Left lung (tissue), 14 donors: ENCODE measurements at places on chromosomes 7 and 10.
A peak's percentile ranks its signal among the peaks of the same experiment; 100 is the strongest.

DNA sequence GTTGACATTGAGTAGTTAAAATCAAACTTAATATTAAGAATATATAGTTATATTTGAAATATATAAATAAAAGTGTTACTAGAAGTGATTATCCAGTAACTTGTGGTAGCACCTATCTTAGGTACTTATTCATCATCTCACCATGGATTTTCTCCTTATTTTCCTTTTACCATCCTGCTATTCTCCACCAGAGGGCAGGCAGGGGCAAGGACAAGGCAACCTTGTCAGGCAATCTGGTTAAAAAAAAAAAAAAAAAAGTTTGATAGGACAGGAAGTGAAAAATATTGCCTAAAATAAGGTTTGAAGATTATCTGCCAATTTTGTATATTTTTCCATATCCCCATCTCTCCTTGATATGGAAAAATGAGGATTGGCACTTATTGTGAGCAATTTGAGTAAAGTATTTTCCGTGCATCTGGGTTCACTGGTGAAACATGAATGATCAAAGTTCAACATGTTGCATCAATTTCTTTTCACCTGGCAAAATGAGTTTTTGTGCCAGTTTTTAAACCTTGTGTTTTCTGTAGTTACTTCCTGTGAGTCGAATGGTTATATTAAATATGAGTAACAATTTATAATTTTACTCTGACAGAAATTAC, 256.7 kb downstream of the AGMO start:
- no peak overlapping the region for H3K27ac ChIP-seq
- no peak overlapping the region for H3K4me3 ChIP-seq
- H3K36me3 ChIP-seq = no peaks in the 10 kb centered on the region
- H3K4me1 ChIP-seq = no peaks in the 10 kb centered on the region
- H3K27me3 ChIP-seq = no peaks in the 10 kb centered on the region
- no peak for DNase-seq

DNA sequence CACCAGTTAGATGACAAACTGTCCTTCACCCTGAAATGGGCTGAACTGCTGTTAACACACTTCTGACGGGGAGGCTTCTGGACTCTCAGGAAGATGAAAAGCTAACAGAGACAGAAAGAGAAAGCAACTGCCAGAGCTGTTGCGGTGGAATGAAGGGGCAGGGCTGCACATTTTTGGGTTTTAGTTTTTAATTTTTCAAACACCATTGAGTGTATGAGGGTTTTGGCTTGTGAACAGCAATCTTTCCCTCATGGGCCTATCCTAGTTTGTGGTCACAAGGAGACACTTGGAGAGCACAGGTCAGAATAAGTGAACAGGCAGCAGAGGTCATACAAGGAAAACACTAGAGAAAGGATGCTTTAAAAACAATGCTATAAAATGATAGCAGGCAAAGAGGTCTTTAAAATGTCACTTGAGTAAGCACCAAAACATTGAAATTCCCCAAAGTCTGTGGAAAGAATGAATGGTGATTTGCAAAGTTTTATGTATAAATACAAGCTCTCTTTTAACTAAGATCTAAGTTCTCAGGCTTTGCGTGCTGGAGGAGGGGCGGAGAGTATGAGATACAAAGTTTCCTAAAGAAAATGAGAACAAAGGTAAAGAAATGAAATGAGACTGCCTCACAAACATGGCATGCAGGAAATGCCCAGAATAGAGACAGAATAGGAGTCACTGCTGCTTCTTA, 101.4 kb upstream of the GLI3 start:
- no peaks in the 10 kb centered on the region for H3K27me3 ChIP-seq
- no peaks in the 10 kb centered on the region for H3K36me3 ChIP-seq
- H3K27ac ChIP-seq = no peak overlapping the region
- no peak overlapping the region for H3K4me3 ChIP-seq
- no peaks in the 10 kb centered on the region for H3K4me1 ChIP-seq

DNA sequence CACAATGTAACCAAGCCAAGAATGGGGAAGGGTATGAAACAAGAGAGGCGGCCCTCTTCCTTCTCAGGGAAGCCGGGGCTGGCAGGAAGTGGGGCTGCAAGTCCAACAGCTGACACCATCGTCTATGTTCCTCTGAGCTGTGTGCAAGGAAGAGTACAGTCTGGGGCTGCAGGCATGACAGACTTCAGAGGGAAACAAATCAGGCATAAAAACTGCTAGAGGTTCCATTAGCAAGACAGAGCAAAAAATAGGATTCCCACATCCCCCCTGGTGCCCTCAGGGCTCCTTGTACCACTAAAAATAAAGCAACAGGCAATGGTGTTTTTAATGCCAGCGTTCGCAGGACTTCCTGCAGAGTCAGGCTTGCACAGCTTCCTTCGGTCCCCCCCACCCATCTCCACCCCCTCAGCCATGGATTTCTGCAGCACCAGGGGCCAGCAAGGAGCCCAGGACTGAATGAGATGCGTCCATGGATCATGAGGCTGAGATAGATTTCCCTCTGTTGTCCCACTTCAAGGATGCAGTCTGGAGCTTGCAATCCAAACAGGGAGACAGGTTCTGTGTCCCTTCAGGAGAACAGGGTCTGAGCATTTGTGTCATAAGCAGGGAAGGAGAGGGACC, 34.6 kb downstream of the KCNMA1 start:
- H3K4me3 ChIP-seq = no peak overlapping the region
- H3K27ac ChIP-seq = peak overlapping the region; percentile 59
- peak; percentile 27 for DNase-seq
- no peaks in the 10 kb centered on the region for H3K27me3 ChIP-seq
- peaks cover 22% of the 10 kb centered on the region for H3K4me1 ChIP-seq
- H3K36me3 ChIP-seq = no peaks in the 10 kb centered on the region

GRCh38 chr7:64636386-64636785, 29.5 kb upstream of the ZNF107 start:
- H3K4me3 ChIP-seq = no peak overlapping the region
- no peak overlapping the region for H3K27ac ChIP-seq
- no peak for DNase-seq
- H3K27me3 ChIP-seq = no peaks in the 10 kb centered on the region
- no peaks in the 10 kb centered on the region for H3K4me1 ChIP-seq

DNA sequence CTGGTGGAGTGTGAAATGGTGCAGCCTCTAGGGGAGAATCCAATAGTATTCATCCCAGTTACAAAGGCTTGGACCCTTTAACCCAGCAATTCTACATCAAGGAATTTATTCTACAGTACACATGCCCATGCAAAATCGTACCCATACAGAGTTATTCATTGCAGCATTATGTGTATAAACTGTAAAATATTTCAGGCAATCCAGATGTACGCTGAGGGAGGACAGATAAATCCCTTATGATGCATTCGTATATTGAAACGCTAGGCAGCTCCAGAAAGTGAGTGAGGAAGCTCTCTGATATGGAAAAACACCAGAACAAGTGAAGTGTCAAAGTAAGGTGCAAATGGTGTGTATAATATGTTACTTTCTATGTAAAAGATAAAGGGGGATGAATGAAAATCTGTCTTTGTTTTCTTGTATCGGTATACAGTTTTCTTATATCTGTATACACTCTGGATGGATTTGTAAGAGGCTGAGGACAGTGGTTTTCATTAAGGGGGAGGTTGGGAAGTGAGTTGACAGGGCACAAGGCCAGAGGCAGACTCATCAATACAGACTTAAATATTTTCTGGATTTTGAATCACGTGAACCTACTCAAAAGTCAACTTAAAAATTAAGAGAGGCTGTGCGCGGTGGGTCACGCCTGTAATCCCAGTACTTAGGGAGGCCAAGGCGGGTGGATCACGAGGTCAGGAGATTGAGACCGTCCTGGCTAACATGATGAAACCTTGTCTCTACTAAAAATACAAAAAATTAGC, 17.1 kb downstream of the VWA2 start:
- H3K4me3 ChIP-seq = no peak overlapping the region
- DNase-seq = no peak
- H3K27ac ChIP-seq = no peak overlapping the region
- no peaks in the 10 kb centered on the region for H3K27me3 ChIP-seq
- H3K4me1 ChIP-seq = peaks cover 8% of the 10 kb centered on the region
- H3K36me3 ChIP-seq = no peaks in the 10 kb centered on the region
